Astrocyte of the spinal cord (primary cell): ENCODE measurements at places on chromosomes 2 and 18.

GRCh38 chr2:234952270-234953115, 676 bp downstream of the SH3BP4 start:
- no peak for DNase-seq

DNA sequence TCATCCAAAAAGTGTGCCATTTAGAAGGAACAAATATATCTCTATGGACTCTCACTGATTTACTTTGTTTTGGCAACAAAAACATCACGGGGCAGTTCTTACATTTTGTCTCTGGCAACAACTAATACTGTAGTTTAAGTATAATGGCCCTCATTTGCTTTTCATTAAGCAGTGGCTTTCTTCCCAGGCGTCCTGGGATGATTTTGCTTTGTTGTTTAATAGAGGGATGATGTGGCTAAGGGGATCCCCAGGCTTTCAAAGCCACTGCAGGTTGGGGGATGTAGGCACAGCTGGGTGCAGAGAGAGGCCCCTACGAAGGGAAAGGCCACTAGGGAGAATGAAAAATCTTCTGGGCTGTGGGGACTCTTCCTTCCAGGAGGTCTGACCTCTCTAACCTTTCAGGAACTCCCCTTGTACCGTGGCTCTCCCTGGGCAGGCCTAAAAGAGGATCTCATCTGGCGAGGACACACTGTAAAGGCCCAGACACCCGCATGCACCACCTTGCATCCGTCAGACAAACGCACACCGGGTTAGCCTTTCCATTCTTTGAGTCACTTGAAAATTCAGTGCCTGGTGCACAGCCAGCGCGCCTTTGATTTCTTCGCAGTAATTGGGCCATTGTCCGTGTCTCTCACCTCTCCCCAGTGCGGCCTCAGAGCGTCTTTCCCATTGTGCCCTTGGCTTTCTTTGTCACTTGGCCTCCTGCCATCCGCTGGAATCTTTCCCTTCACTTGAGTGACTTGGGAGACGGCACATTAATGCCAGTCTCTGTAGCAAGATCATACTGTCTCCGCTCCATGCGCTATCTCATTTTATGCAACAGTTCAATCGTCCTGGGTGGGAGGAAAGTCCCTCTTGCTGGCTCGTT, 40.3 kb upstream of the AFF3 start:
- DNase-seq: peak; percentile 12

GRCh38 chr18:52523566-52523965, 183.6 kb downstream of the DCC start:
- no peak for DNase-seq

DNA sequence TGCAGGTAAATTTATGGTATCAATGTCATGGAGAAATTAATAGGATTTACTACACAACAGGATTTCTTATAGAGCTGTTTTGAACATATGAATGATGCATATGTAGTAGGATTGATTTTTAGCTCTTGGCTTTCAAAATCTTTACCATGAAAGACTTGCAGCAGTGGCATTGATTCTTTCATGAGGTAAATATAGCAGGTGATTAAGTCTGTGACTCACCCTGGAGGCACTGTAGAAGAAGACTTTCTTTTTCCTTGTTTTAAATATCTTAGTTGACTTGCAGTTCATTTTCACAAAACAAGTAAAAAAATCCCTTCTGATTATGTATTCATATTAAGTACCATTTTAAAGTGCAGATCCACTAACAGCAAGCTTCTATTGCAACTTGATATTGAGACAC, 463.0 kb downstream of the FBXO15 start:
- peak; percentile 55 for DNase-seq

DNA sequence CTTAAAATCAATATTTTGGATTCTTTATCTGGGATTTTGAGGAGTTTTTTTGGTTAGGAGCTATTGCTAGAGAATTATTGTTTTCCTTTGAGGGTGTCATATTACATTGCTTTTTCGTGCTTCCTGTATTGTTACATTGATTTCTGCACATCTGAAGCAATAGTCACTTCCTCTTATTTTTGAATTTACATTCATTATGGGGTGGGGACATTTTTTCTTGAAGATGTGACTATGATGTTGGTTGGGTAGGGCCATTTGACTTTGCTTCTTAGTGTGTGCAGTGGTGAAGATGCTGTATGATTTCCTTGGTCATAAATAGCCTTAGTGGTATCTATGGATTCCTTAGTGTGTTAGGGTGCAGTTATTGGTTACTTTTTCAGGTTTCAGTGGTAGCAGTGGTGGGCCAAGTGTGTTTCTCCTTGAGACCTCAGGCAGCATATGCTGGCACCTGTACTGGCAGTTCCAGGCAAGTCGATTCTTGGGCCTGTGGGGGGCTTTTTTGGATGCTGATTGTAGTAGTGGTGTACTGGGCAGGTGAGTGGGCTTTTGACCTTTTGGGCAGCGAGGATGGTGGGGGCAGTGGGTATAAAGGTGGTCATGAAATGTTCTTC, 61.8 kb downstream of the ARHGAP25 start:
- no peak for DNase-seq

DNA sequence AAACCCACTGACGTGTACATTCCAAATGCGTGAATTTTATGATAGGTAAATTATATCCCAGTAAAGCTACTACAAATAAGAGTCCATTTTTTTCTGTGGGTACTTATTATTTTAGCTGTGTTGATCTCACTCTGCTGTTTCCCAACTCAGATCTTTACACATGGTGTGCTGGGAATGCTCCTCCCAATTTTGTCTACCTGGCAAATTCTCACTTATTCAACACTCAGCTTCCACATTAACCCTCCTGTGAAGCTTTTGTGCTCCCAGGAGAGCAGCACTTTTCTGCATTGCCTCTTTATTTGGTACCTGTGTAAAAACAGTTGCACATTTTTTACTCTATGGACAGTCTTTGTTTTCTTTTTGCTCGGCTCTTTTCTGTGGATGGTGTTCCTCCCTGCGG, 38.6 kb upstream of the ATP5MC3 start:
- no peak for DNase-seq

DNA sequence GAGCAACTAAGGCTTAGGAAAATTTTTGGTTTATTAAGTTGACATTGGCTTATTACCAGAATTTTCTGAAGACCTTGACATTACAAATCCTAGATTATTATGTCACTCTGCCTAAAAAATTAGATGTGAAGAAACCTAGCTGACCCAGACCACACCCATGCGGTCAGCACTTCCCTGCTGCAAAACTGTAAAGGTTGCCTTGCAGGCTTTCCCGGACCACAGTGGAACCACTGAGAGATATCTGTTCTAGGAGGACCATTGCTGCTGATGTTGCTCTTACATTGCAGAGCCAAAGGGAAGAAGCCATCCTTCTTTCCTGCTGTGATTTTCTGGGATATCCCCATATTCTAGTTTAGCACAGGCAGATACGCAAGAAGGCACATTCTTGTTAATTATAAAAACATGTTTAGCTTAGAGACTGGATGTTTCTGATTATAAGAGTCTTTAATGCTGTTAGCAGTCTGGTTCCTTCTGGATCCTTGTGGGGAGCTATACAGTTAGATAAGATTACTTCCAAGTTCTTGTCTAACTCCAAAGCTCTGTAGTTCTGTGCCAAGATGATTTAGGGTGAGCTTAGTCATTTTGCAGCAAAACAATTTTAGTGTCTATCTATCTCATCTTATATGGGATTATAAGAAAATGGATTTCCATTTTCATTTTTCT, 70.2 kb downstream of the AOX1 start:
- no peak for DNase-seq

DNA sequence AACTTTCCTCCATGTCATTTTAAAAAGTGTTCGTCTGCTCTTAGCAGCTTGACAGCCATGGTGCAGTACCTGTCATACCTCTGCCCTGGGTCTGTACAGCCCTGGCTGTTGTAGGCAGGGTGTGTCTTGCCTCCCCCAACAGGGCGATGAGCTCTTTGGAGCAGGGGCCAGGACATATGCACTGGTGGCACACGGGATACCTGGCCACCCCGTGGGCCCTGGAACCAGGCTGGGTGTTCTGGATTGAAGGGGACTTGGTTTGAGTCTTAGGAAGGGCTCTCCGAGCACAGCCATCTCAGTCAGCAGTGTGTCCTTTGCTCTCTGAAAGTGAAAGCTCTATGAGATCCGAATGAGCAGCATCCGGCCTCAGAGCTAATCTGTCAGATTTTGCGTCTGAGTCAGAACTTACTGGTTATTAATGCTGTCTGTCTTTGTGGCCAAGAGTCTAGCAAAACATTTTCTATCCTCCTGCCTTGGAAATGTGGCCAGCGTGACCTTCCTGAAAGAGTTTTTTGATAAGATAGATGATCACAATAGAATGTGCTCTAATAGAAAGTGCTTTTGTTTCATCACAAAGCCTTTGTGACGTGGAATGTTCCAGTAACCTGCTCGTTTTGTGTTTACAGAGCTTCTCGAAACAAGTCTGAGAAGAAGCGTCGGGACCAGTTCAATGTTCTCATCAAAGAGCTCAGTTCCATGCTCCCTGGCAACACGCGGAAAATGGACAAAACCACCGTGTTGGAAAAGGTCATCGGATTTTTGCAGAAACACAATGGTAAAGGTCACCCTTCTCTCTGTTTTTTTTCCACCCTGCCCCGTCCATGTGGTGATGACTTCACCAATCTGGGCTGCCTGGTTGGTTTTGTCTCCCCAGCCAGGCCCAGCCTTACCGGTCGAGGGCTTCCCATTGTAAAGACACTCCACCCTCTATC, 77.3 kb upstream of the RPL31 start:
- peak; percentile 85 for DNase-seq

- DNase-seq: peak; percentile 87
These were observed 30.7 kb downstream of the LYPD6B start for GRCh38 chr2:149068996-149069888.

- DNase-seq: no peak
These were observed 110.6 kb downstream of the PLEKHM3 start for GRCh38 chr2:207914716-207915115.

GRCh38 chr2:133271105-133271504, 297.2 kb downstream of the NCKAP5 start:
- peak; percentile 61 for DNase-seq

GRCh38 chr2:133492719-133493380, 75.4 kb downstream of the NCKAP5 start:
- DNase-seq: no peak

GRCh38 chr2:230685178-230685577, 27.5 kb upstream of the CAB39 start:
- no peak for DNase-seq
